ENCODE measurements at places on chromosomes 2 and 18. TPM values are rescaled to one million over a fixed set of nuclear protein-coding genes. Genes with fewer than 3 reads are reported as not detected.

The C2orf81 gene
- 2.4 TPM for polyA plus RNA-seq

The AGXT gene
- polyA plus RNA-seq: 0.03 TPM

The BOLL gene
- polyA plus RNA-seq: 0.03 TPM

DNA sequence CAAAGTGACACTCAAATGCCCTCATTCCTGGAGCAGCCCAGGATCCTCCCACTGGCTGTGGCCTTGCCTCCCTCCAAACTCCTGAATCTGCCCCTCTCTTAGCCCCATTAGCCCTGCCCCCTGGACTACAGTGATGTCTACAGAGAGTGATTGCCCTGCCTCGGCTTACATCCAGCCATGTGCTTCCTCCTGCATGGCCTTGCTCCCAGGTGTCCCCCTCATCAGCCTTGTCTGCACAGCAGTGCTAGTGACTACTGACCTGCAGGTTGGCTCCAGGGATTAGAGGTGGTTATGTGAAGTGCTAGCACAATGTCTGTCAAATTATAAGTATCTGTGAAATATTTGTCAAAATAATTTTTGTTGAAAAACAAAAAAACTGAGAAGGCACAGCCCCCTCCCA lies 259.1 kb upstream of the MYT1L start:
- DNase-seq: no peak

The NT5C1B gene
- not detected for polyA plus RNA-seq

- DNase-seq: no peak
These were observed at the start of gene KLHL41 for GRCh38 chr2:169509298-169509885. Gene KLHL41, plus strand, starts transcription at chr2:169509702. Its CDS starts 77 bp downstream, at chr2:169509779.

DNA sequence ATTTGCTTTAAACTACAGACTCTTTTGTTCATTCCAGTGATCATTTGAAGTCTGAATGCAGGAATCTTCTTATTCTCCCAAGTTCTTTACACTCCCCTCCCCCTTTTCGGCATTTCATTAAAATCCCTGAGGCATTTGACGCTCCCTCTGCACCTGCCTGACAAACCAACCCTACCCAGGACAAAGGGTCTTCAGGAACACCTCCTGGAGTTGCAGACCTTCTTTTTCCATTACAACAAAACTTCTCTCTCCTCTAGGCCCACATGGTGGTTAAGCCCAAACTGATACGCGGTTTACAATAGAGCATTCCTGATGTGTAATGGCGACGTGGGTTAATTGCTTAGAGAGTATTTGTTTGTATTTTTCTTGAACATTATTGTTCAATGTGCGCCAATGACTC lies 367.4 kb downstream of the FBXO15 start:
- DNase-seq: no peak

- no peak for DNase-seq
These were observed 548.6 kb upstream of the ZEB2 start for GRCh38 chr2:145068509-145068908.

The PLEK gene
- polyA plus RNA-seq: not detected

The SPDYA gene
- 0.09 TPM for polyA plus RNA-seq

- DNase-seq: no peak
These were observed 48.1 kb downstream of the HPCAL1 start for GRCh38 chr2:10350761-10351160.

GRCh38 chr18:2535419-2535910 lies 35.8 kb downstream of the METTL4 start:
- no peak for DNase-seq

DNA sequence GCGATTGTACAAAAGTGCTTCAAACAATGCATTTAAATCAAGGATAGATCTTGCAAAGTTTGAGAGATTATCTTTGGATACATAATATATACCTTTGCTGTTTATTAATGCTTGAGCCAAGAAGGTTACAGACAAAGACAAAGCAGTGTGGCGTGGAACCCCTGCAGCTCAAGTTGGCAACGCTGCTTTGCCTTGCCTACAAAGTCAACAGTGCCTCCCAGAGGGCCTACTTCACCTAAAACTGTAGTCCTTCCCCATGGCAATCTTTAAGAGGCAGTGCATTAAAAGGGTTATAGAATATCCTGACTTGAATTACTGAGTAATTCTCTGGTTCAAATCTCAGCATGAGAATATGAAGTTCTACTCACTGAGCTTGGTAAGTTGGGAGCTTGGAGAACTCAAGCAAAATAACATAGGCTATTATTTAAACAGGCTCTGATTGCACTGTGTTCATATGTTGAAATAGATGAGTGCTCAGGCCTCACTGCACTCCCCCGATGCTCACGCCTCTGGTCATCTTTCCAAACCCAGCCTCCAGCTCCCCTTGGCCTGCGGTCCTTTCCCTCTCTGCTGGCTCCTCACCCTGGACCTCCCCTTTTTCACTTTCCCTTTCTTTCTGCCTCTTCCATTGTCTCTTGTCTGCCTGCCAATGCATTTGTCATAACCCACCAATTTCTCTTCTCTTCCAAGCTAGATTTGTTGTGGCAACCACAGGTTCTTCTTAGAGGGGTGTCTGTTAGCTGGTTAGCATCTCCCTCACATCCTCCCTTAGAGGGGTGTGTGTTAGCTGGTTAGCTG lies 96.5 kb downstream of the MYT1L start:
- DNase-seq: no peak

The PJVK gene
- 1.8 TPM for polyA plus RNA-seq

The DIPK1C gene
- not detected for polyA plus RNA-seq

The MAT2A gene
- polyA plus RNA-seq: 186 TPM

DNA sequence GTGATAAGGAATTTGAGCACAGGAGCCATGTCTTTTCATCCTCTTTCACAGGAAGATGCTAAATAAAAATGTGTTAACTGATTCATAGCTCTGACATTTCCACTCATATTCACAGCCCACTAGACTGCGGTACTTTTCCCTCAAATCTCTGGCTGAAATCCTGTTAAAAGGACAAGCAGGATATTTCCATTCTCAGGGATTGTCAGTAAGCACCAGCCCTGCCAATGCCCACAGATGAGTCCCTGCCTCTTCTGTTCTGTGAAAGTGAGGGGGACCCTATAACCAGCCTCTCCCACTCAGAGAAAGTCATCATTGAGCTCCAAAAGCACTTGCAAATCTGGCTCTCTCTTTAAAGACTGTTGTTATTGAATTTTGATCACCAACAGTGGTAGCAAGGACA lies 440.5 kb downstream of the SETBP1 start:
- no peak for DNase-seq

- no peak for DNase-seq
These were observed 72.6 kb downstream of the LRRC30 start for GRCh38 chr18:7303316-7304060.

The ITGB6 gene
- not detected for polyA plus RNA-seq

DNA sequence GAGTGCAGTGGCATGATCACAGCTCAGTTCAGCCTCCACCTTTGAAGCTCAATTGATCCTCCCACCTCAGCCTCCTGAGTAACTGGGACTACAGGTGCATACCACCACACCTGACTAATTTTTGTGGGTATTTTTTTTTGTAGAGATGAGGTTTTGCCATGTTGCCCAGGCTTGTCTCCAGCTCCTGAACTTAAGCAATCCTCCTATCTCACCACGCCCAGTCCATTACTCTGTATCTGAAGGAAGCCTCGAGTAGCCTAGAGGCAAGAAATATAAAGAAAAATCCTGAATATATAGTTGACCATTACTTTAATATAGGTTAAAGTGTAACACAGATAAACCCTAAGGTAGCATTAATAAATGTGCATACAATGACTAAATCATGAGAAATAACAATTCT lies 686.8 kb upstream of the PIK3C3 start:
- DNase-seq: no peak

The TUBA4A gene
- 172 TPM for polyA plus RNA-seq

GRCh38 chr2:39080152-39080551 lies 40.7 kb downstream of the SOS1 start:
- DNase-seq: no peak

- no peak for DNase-seq
These were observed 36.9 kb downstream of the SCN1A start for GRCh38 chr2:166090908-166091307.

GRCh38 chr2:151947813-151948165 lies 119.6 kb upstream of the ARL5A start:
- no peak for DNase-seq

The SLC11A1 gene
- polyA plus RNA-seq: 0.20 TPM

The IL18R1 gene
- polyA plus RNA-seq: not detected

GRCh38 chr2:175036582-175037018 lies 31.4 kb upstream of the CHN1 start:
- DNase-seq: no peak

DNA sequence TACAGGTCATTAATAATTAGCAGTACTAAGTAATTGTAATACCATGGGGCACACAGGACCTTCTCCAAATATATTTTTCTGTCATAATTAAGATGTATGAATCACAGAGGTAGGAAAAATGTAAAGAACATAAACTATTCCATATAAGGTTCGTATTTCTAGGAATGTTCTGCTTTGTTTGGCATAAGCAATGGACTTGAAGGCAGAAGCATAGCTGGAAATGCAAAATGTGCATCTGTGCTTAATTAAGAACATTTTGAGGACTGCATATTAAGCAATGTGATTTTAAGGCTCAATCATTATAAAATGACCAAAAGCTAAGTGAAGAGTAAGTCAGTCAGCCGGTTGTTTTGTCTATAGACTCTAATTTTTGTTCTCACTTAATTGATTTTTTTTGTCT lies 123.2 kb downstream of the RBM43 start:
- DNase-seq: no peak

- DNase-seq: no peak
These were observed 134.7 kb downstream of the VIT start for GRCh38 chr2:36831185-36831584.

- DNase-seq: no peak
These were observed 44.6 kb downstream of the EMX1 start for GRCh38 chr2:72961853-72962468.

The GALNT13 gene
- polyA plus RNA-seq: 3.2 TPM

GRCh38 chr2:196316050-196316430 lies 144.7 kb upstream of the STK17B start:
- no peak for DNase-seq

- no peak for DNase-seq
These were observed 200.5 kb downstream of the CPS1 start for GRCh38 chr2:210756855-210757254.

DNA sequence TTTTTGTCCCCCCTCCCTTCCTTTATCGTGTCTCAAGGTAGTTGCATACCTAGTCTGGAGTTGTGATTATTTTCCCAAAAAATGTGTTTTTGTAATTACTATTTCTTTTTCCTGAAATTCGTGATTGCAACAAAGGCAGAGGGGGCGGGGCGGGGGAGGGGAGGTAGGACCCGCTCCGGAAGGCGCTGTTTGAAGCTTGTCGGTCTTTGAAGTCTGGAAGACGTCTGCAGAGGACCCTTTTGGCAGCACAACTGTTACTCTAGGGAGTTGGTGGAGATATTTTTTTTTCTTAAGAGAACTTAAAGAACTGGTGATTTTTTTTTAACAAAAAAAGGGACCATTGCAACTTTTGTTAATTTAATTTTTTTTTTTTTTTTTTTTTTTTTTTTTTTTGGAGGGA lies 2.1 kb downstream of the SOX11 start:
- no peak for DNase-seq

GRCh38 chr18:56575819-56576663 lies 62.4 kb downstream of the TXNL1 start:
- no peak for DNase-seq

DNA sequence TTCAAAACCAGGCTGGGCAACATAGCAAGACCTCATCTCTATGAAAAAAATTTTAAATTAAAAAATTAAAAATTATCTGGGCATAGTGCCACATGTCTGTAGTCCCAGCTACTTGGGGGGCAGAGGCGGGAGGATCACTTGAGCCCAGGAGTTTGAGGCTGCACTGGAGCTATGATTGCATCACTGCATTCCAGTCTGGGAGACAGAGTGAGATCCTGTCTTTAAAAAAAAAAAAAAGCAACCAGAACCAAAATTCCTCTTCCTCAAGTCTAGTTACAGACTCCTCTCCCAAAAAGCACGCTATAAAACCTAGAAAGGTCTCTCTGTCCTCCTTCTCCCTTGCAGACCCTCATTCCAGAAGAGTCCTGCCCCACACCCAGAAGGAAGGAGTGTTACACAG lies 23.9 kb downstream of the TNFAIP6 start:
- DNase-seq: no peak

The ALPP gene
- 0.20 TPM for polyA plus RNA-seq

The IL1R2 gene
- 0.06 TPM for polyA plus RNA-seq

DNA sequence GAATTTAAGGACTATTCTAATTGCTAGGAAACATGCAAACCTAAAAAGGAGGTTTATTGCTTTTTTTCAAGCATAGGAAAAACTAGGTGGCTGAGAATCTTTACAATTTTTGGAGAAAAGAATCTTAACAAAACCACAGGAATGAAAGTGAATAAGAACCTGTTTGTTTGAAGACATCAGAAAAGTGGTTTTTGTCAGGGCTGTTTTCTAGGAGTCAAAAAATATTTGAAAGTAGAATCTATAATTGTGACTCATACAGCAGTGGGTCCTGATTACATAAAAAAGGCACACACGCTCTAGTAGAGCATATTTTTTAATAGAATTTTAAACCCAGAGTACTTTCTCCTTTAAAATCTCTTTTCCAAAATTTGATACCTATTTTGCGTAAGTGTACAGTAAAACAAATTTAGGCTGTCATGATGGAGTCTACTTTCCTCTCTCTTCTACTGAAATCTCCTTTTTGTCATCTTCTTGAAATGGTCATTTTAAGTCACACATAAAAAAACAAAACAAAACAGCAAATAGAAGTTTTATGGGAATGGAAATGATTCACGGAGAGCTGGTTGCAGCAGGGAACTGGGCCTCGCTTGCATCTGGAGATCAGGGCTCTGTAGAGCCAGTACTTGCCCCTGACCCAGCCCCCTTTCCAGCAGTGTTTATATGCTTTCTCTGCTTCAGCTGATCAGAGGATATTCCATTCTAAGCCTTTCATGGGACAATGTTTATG lies 59.1 kb upstream of the PELI1 start:
- no peak for DNase-seq

The FAM237A gene
- polyA plus RNA-seq: not detected

GRCh38 chr2:29990129-29990528 lies 68.7 kb upstream of the ALK start:
- DNase-seq: no peak

All from H1 (cell line).